ENCODE measurements at places on chromosomes 2 and 18. TPM values are rescaled to one million over a fixed set of nuclear protein-coding genes. Genes with fewer than 3 reads are reported as not detected.

The SP5 gene
- 0.99 TPM for total RNA-seq

The PRSS56 gene
- 0.89 TPM for total RNA-seq

The APCDD1 gene
- total RNA-seq: 94.7 TPM

The PARD3B gene
- total RNA-seq: 30.6 TPM

The ASXL2 gene
- 11.3 TPM for total RNA-seq

The ITGA4 gene
- total RNA-seq: 12.5 TPM

The AMER3 gene
- total RNA-seq: 11.4 TPM

DNA sequence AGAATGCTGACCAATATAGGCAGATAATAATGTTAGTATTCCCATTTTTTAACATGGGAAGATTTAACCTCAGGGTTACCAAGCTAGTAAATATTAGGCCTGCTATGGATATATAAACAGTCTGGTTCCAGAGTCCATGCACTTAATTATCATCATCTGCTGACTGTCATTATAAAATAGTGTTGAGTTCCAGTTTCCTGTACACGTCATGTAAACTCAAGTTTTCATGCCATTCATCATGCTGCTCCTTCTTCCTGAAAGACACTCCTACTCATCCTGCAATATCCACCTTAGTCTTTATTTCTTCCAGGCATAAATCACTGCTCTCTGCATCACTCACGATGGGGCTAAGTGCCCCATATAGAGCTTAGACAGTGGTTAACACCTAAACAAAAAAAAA is 420.8 kb upstream of the SPHKAP start:
- no peak overlapping the region for H3K27ac ChIP-seq
- no peak for DNase-seq
- H3K27me3 ChIP-seq: no peaks in the 10 kb centered on the region
- no peaks in the 10 kb centered on the region for H3K4me1 ChIP-seq

GRCh38 chr2:119537792-119538191 is 6.5 kb upstream of the CFAP221 start:
- DNase-seq: no peak
- no peak overlapping the region for H3K4me3 ChIP-seq
- no peak overlapping the region for H3K27ac ChIP-seq
- no peaks in the 10 kb centered on the region for H3K4me1 ChIP-seq

DNA sequence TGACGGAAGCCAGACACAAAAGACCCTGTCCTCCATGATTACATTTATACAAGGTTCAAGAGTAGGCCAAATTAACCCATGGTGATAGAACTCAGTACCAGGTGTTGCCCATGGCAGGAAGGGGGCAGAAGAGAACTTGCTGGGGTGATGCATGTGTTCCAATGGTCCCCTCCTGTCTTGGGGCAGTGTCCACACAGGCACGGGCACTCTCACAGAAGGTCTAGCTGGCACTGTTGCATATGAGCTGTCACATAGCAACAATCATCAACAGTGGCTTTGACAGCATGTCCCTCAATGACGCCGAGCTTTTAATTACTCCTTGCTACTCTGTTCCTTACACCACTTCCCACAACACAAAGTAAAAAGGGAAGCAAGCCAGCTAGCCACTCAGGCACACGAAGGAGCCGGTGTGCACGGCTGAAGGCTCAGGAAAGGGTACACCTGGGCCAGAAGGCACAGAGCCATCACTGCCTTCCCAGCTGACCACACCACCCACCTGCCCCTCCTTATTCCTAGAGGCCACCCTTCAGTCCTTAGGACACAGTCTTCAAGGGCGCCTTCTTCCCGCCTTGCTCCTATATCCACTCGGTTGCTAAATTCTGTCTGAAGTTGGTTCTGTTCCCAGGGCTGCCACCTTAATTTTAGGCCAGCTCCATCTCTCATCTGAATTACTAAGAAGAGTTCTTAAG is 28.9 kb downstream of the RPL31 start:
- DNase-seq: no peak
- H3K27me3 ChIP-seq: no peaks in the 10 kb centered on the region
- no peak overlapping the region for H3K4me3 ChIP-seq
- peaks cover 29% of the 10 kb centered on the region for H3K36me3 ChIP-seq
- H3K27ac ChIP-seq: no peak overlapping the region
- peaks cover 7% of the 10 kb centered on the region for H3K4me1 ChIP-seq

- no peak overlapping the region for H3K27ac ChIP-seq
- DNase-seq: no peak
- H3K36me3 ChIP-seq: no peaks in the 10 kb centered on the region
- H3K4me3 ChIP-seq: no peak overlapping the region
- no peaks in the 10 kb centered on the region for H3K4me1 ChIP-seq
Observed at GRCh38 chr2:140586379-140586778, 1544.4 kb downstream of the LRP1B start.

DNA sequence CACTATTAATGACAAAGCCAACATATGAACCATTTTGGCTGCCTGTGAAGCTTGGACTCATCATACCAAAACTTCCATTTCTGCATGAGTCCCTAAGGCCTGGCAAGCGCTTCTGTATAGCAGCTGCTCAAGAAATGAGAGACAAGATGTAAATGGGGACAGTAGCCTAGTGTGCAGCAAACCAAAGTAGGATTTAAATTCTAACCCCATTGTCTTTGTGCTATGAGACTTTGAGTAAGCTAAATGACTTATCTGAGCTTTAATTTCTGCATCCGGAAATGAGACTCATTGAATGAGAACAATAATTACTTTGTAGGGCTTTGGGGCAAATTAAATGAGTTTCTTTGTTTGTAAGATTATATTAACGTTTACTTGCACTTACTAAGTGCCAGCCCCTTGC is 536.4 kb upstream of the CDH7 start:
- H3K27me3 ChIP-seq: no peaks in the 10 kb centered on the region
- H3K4me1 ChIP-seq: no peaks in the 10 kb centered on the region
- H3K4me3 ChIP-seq: no peak overlapping the region
- no peak overlapping the region for H3K27ac ChIP-seq
- peak; percentile 3 for DNase-seq

GRCh38 chr2:31294196-31294595 is 60.2 kb downstream of the EHD3 start:
- H3K4me1 ChIP-seq: no peaks in the 10 kb centered on the region
- DNase-seq: no peak
- no peaks in the 10 kb centered on the region for H3K36me3 ChIP-seq
- H3K4me3 ChIP-seq: no peak overlapping the region

GRCh38 chr2:170973492-170974303 is 44.6 kb downstream of the GORASP2 start:
- peaks cover 21% of the 10 kb centered on the region for H3K4me1 ChIP-seq
- H3K4me3 ChIP-seq: peak overlapping the region; percentile 74
- peak overlapping the region; percentile 82 for H3K27ac ChIP-seq
- peak; percentile 95 for DNase-seq

DNA sequence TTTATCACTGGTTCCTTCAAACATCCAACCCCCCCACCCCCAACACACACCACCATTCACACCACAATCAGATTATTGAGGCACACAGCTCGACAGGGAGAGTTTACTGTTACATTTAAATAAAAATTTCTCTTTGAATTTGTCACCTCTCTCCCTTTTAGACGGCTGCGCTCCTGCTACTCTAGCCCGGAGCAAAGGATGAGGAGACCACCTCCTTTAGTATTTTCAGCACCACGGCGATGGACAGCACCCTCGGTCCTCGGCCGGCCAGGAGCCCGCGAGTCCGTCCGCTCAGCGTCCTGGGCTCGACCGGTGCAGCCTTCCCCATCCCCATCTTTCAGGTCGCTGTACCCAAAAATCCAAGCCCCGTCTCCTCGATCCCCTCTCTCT is 892 bp downstream of the CELF4 start:
- DNase-seq: peak; percentile 68
- peaks cover 33% of the 10 kb centered on the region for H3K4me1 ChIP-seq
- H3K27ac ChIP-seq: peak overlapping the region; percentile 47

GRCh38 chr2:62505750-62506420 is at the start of gene TMEM17:
Gene TMEM17 (minus strand): TSS chr2:62506195. CDS start chr2:62506129, 66 bp downstream.
- H3K27ac ChIP-seq: peak within 1 kb of the TSS; percentile 97
- peak within 1 kb of the TSS; percentile 86 for H3K4me3 ChIP-seq
- peaks cover 10% of the 10 kb centered on the region for H3K4me1 ChIP-seq
- no peaks in the 10 kb centered on the region for H3K27me3 ChIP-seq
- no peaks in the 10 kb centered on the region for H3K36me3 ChIP-seq

GRCh38 chr2:74036450-74037195 is 51.9 kb downstream of the TET3 start:
- no peaks in the 10 kb centered on the region for H3K27me3 ChIP-seq
- H3K27ac ChIP-seq: no peak overlapping the region

DNA sequence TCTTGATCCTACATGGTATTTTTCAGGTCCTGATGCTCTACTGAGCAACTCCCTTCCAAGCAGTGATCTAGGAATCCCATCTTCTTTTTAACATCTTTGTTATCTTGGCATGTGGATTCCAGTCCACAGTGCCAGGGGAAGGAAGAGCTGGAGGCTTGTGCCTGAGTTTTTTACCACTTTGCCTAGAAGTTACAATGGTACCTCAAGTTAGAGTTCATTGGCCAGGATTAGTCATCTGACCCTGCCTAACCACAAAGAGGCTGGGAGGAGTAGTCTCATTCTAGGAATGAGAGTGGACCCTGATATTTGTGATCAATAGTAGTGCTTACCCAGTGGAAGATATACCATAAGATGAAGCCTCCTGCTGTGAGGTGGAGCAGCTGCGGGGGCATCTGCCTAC is 109.3 kb downstream of the ADCYAP1 start:
- no peaks in the 10 kb centered on the region for H3K4me1 ChIP-seq
- H3K27ac ChIP-seq: no peak overlapping the region
- no peak for DNase-seq
- H3K27me3 ChIP-seq: no peaks in the 10 kb centered on the region
- no peak overlapping the region for H3K4me3 ChIP-seq

- H3K4me1 ChIP-seq: no peaks in the 10 kb centered on the region
- no peak overlapping the region for H3K4me3 ChIP-seq
- H3K36me3 ChIP-seq: no peaks in the 10 kb centered on the region
- H3K27me3 ChIP-seq: no peaks in the 10 kb centered on the region
Observed at GRCh38 chr2:184562532-184562931, 35.8 kb upstream of the ZNF804A start.

GRCh38 chr18:23442958-23443357 is 10.1 kb upstream of the RIOK3 start:
- H3K27ac ChIP-seq: no peak overlapping the region
- H3K36me3 ChIP-seq: no peaks in the 10 kb centered on the region
- no peaks in the 10 kb centered on the region for H3K27me3 ChIP-seq
- DNase-seq: no peak

GRCh38 chr2:99940963-99941362 is 201.4 kb downstream of the AFF3 start:
- H3K4me3 ChIP-seq: no peak overlapping the region
- no peak for DNase-seq
- no peaks in the 10 kb centered on the region for H3K27me3 ChIP-seq
- peaks cover 5% of the 10 kb centered on the region for H3K4me1 ChIP-seq

DNA sequence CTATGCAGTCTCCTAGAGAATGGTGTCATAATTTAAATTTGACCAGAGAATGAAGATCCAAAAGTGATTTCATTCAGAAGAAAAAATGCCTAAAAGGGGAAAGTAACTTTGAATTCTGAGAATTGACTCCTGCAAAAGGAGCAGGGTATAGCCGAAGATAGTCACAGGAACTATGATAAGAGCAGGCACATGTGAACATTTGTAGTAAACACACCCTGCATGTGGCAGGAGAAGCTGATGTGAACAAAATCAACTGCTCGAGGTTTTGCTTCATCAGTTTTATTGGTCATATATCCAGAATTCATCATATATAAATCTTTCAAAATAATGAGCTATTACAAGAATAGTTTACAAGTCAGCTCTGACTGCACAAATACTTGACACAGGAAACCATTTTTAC is 14.0 kb downstream of the MCFD2 start:
- H3K36me3 ChIP-seq: peaks cover 14% of the 10 kb centered on the region
- DNase-seq: no peak
- H3K27me3 ChIP-seq: no peaks in the 10 kb centered on the region
- no peak overlapping the region for H3K4me3 ChIP-seq
- H3K27ac ChIP-seq: no peak overlapping the region

DNA sequence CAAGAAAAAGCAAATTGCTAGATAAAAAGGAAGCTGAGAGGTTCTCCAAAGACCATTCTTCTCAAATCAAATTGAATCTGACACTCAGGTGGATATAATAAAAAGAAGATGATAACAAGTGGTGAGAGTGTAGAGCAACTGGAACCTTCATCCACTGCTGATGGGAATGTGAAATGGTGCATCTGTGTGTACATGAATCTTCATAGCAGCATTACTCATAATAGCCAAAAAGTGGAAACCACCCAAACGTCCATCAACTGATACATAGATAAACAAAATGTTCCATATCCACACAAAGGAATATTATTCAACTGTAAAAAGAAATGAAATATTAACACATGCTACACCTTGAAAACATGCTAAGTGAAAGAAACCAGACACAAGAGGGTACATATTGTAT is 357.2 kb upstream of the EPHA4 start:
- no peaks in the 10 kb centered on the region for H3K4me1 ChIP-seq
- DNase-seq: no peak
- H3K27ac ChIP-seq: no peak overlapping the region
- H3K27me3 ChIP-seq: no peaks in the 10 kb centered on the region

GRCh38 chr2:75087736-75088135 is 111.6 kb downstream of the TACR1 start:
- no peak overlapping the region for H3K4me3 ChIP-seq
- H3K27ac ChIP-seq: no peak overlapping the region
- no peaks in the 10 kb centered on the region for H3K27me3 ChIP-seq
- H3K36me3 ChIP-seq: no peaks in the 10 kb centered on the region
- no peak for DNase-seq

DNA sequence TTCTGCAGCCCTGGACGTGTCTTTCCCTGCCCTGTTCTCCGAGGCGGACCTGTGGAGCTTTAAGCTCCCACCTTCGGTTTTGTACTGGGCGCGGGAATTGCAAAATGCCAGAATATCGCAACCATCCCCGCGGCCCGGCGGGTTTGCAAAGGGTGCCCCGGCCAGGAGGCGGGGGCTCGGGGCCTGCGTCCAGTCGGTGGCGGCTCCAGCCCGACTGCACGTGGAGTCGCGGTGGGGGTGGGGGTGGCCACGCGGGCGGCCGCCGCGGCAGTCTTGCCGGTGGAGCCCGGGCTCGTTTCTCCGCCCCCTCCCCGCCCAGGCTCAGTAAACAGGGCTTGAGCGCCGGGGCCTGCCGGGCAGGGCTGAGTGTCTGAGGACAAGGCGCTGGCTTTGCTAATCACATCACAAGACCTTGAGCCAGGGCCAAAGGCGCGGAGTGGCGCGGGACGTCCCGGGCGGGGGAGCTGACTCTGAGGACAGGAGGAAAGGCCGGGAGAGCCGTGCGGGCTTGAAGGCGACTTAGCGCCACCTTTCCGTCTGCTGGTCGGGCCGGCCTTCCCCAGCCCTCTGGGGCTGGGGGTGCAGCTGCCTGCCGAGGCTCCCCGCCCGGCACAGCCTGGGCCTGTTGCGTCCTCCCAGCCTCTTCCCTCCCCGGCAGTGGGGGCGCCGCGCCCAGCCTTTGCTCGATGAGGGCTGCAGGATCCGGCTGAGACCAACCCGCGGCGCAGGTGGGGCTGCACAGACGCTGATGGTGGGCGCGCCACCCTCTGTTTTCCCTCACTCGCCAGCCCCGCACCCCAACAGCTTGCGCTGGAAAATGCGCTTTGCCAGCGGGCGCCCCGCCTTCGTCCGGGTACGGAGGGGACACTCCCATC is 786 bp upstream of the ZFP36L2 start:
- H3K27me3 ChIP-seq: peaks cover 13% of the 10 kb centered on the region
- peak overlapping the region; percentile 99 for H3K27ac ChIP-seq
- DNase-seq: no peak
- peaks cover 20% of the 10 kb centered on the region for H3K4me1 ChIP-seq
- H3K36me3 ChIP-seq: peaks cover 20% of the 10 kb centered on the region
